Bone marrow (tissue), 2 donors: ENCODE measurements at places on chromosomes 11 and 22.

GRCh38 chr22:41876675-41877074, 38.2 kb downstream of the SHISA8 start:
- no peak for DNase-seq

GRCh38 chr11:63404161-63404935, 34.8 kb downstream of the SLC22A9 start:
- DNase-seq, result no peak

DNA sequence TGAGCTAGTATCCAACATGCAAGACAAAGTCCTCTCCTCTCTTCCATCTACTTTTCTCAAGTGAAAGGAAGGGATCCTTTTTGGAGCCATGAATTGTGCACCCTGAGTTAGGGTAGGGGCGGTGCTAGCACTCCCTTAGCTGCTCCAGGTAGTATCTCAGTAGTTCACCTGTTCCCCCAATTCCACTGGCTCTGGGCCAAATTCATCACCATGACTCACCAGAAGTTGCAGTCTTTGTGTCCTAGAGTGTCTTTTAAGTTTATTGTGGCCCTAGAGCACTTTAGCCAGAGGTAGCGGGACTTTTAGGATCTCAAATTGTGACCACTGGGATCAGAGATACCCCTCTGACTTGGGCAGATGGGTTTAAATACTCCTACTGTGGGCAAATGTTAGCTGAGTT, 398.6 kb upstream of the ANO5 start:
- DNase-seq, result no peak

GRCh38 chr11:2591805-2592204, 108.0 kb downstream of the KCNQ1OT1 start:
- DNase-seq, result no peak

DNA sequence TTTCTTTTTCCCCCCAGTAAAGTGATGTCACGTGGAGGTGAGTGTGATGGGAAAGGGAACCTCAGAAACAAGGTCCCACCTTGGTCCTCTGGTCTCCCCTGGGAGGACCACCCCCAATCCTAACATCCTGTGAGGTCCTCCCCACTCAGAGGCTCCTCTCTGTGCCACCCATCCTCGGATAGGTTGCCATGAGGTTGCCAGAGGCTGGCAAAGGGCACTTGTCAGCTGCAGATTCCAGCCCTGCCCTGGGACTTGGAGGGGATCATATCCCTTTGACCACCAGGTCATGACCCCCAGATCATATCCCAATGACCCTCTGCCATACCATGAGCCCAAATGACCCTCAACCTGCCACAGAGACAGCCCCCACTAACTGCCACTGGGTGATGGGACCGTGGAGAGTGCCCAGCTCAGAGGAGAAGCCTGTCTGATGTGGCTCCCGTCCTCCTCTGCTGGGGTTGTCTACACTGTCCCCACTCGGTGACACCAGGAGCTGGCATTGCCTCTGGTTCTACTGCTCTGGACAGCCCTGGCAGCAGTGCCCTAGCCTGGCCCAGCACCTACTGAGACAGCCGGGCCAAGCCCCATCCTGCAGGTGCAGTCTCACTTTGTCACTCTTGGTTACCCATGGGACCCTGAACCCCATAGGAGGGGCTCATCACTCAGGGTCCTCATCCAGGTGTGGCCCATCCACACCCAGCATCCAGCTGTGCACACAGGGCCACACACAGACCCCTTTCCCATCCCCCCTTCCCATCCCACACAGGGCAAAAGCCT, 90.2 kb upstream of the KCNQ1OT1 start:
- DNase-seq, result no peak

- DNase-seq, result no peak
Observed at GRCh38 chr11:58609723-58610122, 12.7 kb upstream of the CNTF start.

GRCh38 chr11:7964873-7965272, 374 bp downstream of the NLRP10 start:
- no peak for DNase-seq

- DNase-seq, result no peak
Observed at GRCh38 chr22:22684580-22685561, 40.5 kb downstream of the GGTLC2 start.

DNA sequence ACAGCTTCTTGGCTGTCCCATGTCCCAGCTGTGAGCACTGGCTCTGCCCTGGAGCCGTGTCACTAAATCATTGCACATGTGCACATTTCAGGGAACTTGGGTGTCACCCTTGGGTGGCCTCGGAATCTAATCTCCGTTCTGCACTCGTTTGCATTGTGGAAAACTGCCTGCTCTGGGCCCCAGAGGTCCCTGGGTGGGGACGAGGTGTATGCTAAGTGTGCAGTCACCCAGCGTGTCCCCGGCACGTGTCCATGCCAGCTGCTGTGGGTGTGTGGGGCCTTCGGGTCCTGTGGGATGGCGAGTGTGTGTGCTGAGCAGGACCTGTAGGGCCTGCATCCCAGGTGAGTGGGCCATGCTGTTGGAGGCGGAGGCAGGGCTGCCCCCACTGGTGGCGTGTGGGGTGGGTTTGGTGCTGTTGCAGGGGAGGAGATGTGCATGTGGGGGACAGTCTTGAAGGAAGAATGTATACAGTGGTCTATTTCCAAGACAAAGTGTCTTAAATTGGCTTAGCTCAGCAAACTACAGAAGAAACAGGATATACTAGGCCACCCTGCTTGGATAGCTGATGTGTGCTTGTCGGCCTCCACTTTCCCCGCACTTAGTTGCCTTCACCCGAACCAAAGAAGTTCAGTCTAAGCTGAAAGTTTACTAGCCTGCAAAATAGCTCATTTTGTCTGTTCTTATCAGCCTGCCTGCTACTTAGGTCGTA, 14.6 kb downstream of the TANGO2 start:
- DNase-seq, result no peak

GRCh38 chr22:45452565-45453379, 39.3 kb downstream of the RIBC2 start:
- no peak for DNase-seq

GRCh38 chr11:25769287-25769686, 562.6 kb upstream of the ANO3 start:
- DNase-seq, result no peak

- DNase-seq, result no peak
Observed at GRCh38 chr11:12602421-12602820, 71.8 kb upstream of the TEAD1 start.

- DNase-seq, result no peak
Observed at GRCh38 chr11:11069841-11070835, 212.3 kb upstream of the ZBED5 start.

DNA sequence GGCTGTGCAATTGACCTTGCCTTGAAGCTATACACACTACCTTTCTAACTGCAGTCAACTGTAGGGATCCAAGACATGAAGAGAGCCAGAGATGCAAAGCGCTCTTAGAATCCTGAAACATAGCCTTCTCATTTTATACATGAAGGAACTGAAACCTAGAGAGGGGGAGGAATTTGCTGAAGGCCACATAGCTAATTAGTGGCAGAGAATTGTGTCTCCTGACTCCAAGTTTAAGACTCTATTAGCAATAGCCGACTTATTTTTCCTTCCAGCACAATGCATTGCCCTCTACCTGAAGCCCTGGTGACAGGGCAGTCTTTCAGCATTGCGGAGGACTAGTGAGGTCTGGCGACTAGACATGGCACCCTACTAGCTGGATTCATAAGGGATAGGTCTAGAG, 727.0 kb upstream of the ANO5 start:
- DNase-seq, result no peak

- DNase-seq, result no peak
Observed at GRCh38 chr11:22263613-22264012, 70.7 kb downstream of the ANO5 start.

DNA sequence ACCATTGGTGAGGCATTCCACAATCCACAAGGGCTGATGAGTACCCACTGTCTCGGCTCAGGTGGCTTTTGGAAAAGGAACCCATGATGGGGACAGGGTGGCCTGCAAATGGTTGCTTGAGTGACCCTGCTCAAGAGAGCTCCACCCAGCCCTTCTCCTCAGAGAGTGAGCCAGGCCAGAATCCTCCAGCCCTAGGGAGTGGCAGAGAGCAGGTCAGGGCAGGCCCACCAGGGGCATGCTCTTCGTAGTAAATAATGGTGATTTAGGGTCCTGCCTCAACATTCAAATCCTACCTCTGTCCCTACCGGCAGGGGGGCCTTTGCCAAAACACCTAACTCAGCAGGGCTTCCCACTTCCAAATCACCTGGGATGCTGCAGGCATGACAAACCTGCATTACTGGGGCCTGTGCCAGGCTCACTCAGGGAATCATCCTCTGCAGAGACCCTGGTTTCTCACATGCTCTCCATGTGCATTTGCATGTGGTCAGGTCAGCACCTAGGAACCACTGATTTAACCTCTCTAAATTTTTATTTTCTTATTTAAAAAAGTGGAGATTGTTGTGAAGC, 17.3 kb upstream of the TP53I11 start:
- DNase-seq, result no peak

DNA sequence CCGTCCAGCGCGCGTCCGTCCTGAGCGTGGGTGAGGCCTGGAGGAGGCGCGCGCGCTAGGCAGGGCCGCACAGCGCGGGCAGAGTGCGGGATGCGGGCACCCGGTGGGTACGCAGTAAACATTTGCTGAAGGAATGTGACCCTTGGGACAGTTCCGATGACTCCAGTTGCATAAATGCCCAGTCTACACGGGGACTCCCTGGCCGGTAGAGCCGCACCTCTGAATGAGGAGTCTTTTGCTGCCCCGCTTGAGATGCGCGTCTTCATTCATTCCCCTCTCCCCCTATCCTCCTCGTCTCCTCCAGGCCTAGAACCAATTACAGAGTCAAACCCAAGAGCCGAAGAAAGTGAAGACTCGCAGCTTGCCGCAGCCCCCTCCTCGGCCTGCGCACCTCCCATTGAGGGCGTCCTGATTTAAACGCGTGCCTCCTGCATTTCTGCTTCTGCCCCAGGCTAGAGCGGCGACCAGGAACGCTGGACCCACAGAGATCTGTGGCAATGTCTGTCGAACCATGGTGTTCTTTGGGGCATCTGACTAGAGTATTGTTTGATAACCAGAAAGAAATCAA, 729 bp upstream of the CHKB start:
- no peak for DNase-seq

GRCh38 chr22:47448231-47449223, 686.1 kb downstream of the TBC1D22A start:
- no peak for DNase-seq

DNA sequence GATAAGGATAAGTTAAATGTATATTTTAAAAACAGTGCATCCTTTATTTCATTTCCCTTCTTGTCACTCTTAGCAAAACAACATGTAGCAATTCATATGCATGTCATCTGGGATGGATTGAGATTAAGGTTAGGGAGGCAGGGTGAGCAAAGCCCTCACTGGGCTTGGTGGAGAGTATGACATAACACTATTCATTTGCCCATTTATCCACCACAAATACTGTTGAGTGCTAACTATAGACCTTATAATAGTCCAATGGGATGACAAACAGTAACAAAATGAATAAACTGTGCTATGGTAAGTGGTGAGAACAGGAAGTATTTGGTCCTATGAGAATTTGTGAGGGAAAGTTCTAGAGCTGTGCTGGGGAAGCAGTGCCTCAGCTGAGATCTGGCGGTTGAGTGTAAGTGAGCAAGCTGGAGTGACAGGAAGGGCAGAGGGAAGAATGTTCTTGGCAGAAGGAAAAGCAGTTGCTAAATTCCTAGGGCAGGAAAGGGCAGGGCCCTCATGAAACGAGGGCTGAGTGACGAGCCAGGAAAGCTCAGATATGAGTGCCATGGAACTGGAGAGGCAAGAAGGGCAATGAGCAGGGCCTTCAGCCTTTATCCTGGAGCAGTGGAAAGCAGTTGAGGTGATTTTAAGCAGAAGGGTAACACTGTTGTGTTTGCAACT, 6.7 kb downstream of the HSD17B12 start:
- DNase-seq, result no peak

GRCh38 chr11:123690485-123690884, 36.1 kb upstream of the SCN3B start:
- DNase-seq, result no peak

DNA sequence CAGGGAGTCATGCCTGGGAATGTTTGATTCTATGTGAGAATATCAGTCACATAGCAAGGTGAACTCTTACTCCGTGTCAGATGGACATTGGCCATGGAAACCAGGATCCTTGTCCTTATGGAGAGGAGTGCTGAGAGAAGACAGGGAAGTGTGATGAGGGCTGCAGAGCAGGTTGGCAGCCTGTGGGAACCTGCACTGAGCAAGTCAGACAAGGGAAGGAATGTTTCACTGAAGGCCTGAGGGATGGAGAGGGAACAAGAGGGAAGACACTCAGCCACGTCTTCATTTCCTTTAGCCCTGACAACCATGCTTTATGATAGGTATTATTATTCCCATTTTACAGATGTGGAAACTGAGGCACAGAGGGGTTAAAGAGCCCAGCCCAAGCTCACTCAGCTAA, 38.4 kb upstream of the HORMAD2 start:
- DNase-seq, result no peak

DNA sequence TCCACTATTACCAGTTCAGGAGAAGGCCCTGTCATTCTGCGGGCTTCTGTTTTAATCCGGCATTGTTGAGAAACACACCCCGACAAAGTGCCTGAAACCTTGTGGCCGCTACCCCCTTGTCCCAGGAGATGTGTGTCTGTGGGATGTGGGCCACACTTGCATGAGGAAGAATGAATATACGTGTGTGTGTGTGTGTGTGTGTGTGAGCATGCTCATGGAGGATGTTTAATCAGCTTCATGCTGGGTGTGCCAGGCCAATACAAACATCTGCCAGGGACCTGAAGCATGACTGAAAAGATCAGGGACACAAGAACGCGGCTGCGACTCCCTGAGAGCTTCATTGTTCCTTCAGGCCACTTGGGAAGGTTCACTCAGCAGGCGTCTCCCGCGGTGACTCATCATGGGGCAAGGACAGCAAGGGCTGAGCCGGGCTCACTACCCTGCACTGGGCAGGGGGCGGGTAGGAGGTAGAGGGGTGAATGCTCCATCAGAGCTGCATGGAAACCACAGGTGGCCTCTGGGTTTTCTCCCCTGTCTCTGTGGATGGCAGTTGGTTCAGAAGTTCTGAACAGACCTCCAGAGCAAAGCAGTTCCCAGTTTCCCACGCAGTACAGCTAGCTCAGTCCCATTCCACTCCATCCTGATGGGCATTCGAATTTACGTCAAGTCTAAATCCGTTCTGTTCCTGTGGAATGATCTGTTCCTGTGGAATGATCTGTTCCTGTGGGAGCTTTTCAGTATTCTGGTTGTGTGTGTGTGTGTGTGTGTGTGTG, 7.0 kb upstream of the MALAT1 start:
- peak; percentile 25 for DNase-seq
